ENCODE measurements at places on chromosomes 16 and 17.

DNA sequence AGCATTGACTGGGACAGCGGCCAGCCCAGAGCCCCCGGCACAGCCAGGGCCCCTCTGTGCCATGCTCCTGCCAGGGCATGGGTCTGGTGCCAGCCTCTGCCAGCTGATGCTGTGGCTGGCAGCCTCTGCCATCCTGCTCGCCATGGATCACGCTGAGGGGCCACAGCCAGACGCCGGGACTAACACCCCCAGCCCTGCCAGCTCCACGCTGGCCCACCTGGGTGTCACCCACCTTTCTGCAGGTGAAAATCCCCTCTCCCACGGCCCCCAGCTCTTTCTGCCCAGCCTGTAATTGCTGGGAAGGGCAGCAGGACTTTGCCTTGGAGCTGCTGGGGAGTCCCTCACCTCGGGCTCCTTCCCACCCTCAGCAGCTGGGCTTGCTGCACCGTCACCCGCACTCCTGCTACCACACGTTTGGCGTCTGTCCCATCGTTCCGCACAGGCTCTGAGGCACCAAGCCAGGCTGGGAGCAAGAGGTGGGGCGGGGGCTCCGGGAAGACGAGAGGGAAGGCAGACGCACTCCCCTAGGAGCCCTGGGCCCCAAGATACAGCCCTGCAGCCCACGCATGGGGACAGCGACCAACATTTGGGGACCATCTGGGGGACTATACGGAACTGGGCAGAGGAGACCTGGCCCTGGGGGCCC is 42.0 kb upstream of the ACSF3 start:
- no peak for DNase-seq

DNA sequence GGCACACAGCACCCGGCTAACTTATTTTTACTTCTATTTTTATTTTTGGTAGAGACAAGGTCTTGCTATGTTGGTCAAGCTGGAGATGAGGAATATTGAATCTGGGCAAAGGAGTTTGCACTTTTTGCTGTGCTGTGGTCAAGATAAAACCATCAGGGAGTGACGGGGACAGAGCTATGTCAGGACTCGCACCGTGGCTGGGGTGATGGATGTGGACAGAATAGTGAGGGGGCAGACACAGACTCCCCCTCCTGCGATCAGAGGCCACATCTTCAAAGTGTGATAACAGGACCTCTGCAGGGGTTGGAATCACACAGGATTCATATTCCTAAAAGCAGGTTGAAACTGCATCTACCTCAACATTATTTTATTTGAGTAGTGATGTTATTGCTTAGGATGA is 25.6 kb downstream of the IL21R start:
- DNase-seq, result no peak

- DNase-seq, result no peak
Measured at GRCh38 chr17:66715076-66715675, 119.7 kb upstream of the CACNG5 start.

- no peak for DNase-seq
Measured at GRCh38 chr16:14020141-14020540, 51.0 kb upstream of the MRTFB start.

DNA sequence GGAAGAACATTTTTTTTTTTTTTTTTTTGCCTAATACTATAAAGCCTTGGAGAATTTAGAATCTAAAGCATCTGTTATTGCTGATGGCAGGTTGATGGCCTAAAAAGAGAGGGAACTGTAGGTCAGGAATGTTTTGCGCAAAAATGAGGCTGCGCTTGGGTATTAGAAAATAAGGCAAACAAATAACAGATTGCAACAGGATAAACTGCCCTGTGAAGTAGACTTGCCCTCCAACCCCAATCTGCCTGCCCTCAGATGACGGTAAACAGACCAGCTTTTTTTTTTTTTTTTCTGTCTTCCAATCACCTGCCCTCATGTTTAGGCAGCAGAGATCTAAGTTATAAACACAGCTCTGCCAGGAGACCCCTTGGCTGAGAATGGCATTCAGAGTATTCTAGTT is 3.8 kb upstream of the DHX8 start:
- no peak for DNase-seq

DNA sequence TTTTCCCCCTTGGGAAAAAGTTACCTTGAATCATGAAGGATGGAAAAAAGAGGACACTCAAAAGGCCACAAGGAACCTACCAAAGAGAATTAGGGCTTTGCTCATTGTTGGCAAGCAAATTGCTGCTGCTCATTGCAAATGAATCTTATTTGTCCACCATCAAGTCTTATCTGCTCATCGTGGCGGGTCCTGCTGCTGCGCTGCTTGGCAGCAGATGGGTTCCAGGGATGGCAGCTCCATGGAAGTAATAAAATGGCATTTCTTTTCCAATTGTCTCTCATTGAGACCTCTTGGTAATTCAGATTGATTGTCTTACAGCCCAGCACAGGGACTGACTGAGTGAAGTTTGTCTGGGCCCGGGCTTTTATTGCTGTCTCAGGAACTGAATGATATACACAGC is 118.7 kb downstream of the MRM1 start:
- no peak for DNase-seq

DNA sequence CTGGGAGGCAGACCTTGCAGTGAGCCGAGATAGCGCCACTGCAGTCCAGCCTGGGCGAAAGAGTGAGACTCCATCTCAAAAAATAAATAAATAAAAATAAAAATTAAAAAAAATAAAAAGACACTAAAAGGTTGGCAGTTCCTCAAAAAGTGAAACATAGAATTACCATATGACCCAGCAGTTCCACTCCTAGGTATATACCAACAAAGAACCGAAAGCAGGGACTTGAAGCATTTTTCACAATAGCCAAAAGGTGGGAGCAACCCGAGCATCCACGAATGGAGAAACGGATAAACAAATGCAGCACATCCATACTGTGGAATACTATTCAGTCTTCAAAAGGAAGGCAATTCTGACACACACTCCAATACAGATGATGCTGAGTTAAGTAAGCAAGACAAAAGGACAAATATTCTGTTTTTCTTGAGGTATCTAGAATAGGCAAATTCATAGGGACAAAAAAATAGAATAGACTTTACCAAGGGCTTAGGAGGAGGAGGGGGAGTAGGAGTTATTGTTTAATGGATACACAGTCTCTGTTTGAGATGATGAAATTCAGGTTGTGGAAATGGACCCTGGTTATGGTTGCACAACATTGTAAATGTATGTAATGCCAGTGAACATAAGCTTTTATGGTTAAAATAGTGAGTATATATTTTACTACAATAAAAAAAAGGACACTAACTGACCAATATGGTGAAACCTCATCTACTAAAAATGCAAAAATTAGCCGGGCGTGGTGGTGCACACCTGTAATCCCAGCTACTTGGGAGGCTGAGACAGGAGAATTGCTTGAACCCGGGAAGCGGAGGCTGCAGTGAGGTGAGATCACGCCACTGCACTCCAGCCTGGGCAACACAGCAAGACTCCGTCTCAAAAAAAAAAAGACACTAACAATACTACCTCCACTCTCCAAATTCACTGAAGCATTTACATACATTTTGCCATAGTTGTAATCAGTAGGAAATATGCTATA is 27.0 kb upstream of the SLC35B1 start:
- no peak for DNase-seq

GRCh38 chr17:70298929-70299531 is 129.7 kb downstream of the KCNJ2 start:
- no peak for DNase-seq

- DNase-seq, result no peak
Measured at GRCh38 chr17:4617590-4618351, 23.7 kb downstream of the ALOX15 start.

GRCh38 chr16:57471852-57472664 is 9.6 kb downstream of the POLR2C start:
- DNase-seq, result no peak

DNA sequence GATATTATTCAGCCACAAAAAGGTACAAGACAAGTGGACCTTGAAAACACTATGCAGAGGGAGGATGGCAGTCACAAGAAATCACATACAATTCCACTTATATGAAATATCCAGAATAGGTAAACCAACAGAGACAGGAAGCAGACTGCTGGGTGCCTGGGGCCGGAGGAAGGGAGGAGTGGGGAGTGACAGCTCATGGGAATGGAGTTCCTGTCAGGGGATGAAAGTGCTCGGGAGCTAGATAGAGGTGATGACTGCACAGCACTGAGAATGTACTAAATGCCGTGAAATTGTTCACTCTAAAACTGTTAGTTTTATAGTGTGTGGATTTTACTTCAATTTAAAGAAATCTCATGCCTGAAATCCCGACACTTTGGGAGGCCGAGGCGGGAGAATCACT is 74.2 kb upstream of the MED9 start:
- DNase-seq, result no peak

DNA sequence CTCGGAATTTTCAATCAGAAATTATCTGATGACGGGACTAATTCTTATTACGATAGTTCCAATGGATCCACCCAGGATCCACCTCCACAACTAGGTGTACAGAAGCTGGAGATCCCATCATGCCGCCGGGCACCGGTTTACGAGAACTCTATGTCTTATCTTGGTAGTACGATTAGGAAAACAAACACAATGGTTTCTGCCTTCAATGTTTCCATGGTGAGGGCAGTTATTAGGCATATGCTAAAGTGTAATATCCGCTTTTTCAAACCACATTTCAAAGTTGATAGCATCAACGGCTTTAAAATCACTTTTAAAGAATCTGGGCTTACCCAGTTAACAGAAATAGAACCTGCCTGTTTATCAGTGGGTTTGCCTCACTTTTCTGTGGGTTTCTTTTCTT is 705.7 kb downstream of the MAF start:
- DNase-seq, result no peak

- no peak for DNase-seq
Measured at GRCh38 chr17:17745476-17746455, 64.5 kb downstream of the RAI1 start.

DNA sequence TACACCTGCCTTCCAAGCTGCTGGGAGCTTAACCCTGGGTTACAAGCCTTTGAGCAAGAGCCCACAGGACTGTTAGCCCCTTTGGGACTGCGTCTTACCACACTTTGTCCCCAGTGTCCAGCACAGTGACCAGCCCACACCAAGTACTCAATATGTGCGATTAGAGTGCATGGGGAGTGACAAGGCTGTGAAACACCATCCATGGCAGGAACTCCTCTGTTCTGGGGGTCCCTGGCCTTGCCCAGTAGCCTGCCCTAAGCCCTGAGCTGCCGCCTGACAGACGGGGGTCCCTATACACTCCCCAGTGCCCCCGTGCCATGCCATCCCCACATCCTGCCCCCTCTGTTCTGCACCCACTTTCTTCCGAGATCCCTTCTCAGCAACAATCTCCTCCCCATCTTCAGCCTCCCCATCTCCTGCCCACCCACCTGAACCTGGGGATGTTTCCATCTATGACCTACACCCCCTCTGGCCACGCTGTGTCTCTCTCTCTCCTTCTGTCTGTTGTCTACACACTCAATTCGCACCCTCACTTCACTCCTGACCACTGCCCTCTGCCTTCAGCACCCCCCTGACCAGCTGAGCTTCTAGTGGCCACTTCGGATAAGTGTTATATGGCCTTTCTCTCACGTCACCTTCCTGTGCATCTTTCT is 112.9 kb upstream of the SMURF2 start:
- no peak for DNase-seq

- DNase-seq, result no peak
Measured at GRCh38 chr17:64017381-64017980, 3.0 kb downstream of the ICAM2 start.

DNA sequence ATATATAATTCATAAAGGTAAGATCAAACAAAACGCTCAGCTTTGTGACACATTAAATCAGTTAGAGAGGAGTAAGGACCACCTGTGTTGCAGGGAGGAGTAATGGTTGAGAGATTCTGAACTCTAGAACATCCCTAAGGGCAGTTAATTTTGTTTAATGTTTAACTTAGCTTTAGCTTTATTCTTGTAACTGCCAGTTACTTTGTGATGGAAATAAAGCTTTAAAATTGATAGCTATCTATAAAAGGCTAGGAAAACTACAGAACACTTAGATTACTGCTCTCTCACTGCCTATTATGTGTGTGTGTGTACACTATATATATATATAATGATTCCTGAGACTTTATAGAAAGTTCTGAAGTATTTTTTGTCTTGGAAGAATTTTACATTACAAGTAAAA is 37.8 kb downstream of the PTRH2 start:
- DNase-seq, result no peak

DNA sequence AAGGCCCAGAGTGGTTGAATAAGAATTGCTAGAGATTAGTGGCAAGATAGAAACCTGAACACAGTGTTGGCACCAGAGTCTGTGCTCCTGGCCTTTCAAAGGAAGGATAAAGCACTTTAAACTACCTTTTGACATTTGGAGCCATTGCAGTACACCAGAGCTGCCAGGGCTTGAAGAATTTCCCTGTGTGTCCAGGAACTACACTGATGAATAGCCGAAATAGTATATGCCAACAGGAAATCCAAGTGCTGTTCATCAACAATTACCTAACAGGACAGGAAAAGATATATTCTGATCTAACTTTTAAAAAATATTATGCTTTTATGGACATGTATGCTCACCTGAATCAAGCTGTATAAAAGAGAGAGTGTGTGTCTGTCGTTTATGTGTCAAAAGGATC is 5.1 kb downstream of the HEATR6 start:
- DNase-seq, result no peak

Measured in activated T-cell treated with anti-CD3 and anti-CD28 coated beads for 4 hours (primary cell).